Kidney tubule cell (primary cell): ENCODE measurements at places on chromosomes 16 and 17.
A peak's percentile ranks its signal among the peaks of the same experiment; 100 is the strongest.

- DNase-seq: no peak
These were observed 324.0 kb downstream of the KCNJ2 start for GRCh38 chr17:70493277-70493874.

- DNase-seq: no peak
These were observed 31.3 kb upstream of the KPNB1 start for GRCh38 chr17:47618410-47618809.

GRCh38 chr16:4091240-4092012 is 24.8 kb downstream of the ADCY9 start:
- DNase-seq: no peak

GRCh38 chr16:70348991-70349390 is 2.3 kb downstream of the DDX19A start:
- no peak for DNase-seq

DNA sequence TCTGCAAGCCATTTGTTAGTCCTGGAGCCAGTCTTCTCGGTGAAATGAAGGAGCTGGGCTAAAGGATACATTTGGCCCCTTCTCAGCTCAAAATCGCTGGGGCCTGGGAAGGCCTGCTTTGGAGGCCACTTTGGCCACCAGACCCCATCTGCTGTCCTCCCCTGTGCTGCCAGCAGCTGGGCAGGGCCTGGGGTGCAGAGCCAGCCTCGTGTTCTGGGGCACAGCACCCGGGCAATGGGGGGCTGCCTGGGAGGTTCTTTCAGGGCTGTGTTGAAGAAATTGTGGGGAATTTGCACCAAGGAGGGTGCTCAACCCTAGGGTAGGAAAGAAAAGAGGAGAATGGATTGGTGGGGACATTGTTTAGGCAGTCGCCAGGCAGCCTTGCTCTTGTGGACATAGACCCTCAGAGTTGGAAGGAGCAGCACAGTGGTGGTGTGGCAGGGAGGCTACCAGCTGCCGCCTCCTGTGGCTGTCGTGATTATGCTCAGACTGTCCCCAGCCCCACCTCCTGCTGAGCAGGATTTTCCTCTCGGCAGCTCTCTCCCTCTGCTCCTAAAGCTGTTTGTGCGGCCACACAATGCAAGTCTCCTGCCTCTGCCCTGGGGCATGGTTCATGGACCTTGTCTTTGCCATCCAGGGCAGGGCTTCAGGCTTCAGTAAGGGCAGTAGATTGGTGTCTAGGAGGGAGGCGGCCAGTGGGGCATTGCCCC is 174.8 kb downstream of the NTN1 start:
- no peak for DNase-seq

DNA sequence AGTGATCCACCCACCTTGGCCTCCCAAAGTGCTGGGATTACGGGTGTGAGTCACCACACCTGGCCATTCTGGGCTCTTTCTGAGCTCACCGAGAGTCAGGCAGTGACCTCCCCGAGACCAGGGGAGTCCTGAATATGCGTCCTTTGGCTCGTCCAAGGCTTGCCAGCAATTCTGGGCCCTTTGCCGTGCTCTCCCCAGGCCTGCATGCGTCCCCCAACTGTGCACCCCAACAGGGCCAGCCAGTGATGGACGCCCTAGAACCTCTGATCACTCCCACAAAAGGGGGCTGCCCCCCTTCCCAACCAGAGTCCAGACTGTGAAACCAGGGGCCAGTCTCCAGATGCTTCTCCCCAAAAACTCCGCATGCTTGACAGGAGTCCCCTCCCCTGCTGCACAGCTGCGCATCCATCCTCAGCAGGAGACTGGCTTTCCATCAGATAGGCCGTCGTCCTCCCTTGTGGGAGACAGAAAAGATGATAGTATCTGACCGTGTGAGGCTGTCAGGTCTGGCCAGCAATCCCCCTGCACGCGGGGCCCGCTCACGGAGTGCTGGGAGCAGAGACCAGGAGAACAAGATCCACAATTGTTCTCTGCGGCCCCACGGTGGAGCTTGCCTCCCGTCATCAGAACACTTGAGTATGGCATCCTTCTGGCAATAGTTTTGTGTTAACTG is 15.5 kb downstream of the HS3ST6 start:
- no peak for DNase-seq

- no peak for DNase-seq
These were observed 53.0 kb downstream of the IRX3 start for GRCh38 chr16:54233615-54234014.

DNA sequence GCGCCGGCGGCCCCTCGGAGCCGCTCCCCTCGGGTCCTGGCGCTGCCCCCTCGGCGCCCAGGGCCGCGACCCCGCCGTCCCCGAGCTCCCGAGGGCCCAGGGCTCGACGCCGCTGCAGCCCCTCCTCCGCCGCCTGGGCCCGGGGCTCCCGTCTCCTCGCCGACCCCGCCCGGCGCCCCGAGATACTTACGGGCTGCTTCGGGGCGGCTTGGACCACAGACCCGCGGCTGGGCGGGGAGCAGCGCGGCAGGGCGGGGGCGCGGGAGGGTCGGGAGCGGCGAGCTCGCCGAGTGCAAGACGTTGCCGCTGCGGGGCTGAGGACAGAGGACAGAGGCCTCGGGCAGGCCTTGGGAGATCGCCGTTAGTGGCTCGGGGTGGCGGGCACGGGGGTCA is 290 bp downstream of the TOB1 start:
- DNase-seq: no peak

DNA sequence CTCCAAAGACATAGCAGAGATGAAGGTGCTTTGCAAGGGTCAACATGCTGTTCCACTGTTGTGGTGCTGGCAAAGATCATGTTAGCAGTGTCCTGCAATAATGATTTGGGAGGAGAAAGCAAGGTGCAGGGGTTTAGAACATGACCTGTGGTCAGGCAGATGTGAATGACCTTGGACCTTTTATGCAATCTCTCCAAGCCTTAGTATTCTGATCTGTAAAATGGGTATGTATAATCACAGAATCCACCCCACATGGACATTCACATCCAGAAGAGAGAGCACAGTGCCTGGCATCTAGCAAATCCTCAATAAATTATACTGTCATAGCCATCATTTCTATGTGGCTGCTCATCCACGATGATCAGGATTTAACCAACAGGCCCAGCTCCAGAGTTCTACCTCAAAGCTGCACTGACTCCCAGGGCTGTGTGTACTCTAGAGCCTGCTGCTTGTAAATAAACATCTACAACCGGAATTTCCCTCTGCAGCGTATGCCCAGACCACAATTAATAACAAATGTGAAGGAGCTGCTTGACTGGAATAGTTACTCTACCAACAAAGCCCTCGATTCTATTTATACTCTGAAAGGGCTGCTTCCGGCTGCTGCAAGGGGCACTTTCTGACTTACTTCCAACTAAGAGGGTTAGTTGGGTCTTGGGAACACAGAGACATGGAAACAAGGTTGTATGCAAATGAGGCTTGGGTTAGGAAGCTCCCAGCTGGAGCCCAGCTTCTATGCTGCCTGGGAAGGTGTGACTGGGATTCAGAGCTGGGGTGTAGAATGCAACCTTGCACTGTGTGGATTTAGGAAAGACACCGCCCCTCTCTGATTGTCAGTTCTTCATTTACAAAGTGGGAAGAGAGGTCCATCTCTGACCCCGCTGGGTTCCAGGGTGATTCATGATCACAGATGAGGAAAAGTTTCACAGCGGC is 265.2 kb downstream of the XYLT1 start:
- DNase-seq: no peak

DNA sequence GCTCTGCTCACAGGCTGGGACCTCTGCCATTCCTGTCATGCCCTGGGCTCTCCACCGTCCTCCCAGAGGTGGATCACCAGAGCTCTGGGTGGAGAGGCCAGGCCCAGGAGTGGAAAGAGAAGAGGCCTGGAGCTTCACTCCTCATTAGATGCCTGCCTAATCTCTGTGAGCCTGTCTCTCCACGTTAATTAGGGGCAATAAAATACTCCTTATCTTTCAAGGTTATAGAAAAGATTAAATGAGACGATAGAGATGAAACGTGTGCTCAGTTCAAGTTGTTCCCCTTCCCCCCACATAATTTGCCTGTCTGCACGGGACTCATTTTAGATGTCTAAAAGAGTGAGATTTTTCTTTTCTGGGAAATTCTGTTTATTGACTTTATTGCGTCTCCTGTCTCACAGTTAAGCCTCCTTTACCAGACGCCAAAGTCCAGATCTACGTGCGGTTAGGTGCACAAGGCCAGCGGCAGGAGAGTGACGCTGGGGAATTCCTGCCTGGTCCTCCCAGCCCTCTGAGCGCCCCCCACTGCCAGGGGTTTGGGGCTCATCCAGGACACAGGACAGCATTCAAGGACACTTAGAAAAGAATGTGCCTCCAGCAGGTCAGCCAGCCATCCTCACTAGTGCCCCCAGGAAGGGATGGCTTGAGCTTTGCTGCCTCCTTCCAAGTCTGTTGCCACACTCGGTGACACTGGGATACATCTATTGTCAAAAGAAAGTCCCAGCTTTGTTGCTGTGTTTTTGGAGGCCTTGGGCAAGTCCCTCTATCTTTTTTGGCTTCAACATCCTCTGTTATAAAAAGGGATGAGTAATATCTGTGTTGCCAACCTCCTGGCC is 42.3 kb downstream of the TBX4 start:
- DNase-seq: no peak

DNA sequence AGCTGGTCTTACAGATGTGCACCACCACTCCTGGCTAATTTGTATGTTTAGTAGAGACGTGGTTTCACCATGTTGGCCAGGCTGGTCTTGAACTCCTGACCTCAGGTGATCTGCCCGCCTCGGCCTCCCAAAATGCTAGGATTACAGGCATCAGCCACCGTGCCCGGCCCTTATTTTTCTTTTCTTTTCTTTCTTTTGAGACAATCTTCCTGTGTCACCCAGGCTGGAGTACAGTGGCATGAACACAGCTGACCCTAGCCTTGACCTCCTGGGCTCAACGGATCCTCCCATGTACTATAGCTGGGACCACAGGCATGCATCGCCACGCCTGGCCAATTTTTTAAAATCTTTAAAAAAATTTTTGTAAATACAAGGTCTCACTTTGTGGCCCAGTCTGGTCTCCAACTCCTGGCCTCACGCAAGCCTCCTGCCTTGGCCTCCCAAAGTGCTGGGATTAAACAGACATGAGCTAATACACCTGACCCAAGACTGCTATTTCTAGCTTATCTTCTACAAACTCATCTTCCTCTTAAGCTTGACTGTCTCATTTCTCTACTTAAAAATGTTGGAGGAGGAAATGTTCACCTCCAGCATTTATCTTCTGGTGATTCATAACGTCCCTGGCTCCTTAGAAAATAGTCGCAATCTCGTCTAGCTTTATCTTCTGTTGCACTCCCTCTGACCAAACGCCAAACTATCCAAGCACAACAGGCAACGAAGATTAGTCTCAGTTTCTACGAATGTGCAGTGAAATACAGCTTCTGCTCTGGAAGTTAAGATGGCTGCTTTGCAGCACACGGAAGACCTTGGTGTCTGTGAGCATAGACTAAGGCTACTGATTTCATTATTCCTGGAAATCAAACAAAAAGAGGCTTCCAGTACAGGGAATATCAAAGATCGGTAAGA is 8.2 kb upstream of the TMEM94 start:
- peak; percentile 19 for DNase-seq

DNA sequence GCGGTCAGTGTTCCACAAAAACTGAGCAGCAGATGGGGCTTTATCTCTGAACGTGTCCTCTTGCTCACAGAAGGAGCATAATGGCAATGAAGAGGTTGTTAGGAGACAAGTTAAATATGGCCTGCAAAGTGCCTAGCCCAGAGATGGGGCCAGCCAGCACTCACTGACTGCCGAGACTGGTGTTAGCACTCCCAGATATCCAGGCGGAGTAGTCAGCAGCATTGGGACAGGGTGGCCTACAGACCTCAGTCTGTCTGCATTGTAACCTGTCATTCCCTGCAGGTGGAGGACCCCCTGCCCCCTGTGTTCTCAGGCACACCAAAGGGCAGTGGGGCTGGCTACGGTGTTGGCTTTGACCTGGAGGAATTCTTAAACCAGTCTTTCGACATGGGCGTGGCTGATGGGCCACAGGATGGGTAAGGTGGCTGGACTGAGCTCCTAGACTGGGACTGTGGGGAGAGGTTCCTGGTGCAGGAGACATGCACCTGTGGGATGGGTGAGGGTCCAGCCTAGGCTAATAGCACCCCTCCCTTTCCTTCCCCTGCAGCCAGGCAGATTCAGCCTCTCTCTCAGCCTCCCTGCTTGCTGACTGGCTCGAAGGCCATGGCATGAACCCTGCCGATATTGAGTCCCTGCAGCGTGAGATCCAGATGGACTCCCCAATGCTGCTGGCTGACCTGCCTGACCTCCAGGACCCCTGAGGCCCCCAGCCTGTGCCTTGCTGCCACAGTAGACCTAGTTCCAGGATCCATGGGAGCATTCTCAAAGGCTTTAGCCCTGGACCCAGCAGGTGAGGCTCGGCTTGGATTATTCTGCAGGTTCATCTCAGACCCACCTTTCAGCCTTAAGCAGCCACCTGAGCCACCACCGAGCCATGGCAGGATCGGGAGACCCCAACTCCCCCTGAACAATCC is 4.2 kb downstream of the MFAP4 start:
- DNase-seq: no peak

- DNase-seq: peak; percentile 66
These were observed 5.8 kb upstream of the SOCS3 start for GRCh38 chr17:78365561-78366108.

DNA sequence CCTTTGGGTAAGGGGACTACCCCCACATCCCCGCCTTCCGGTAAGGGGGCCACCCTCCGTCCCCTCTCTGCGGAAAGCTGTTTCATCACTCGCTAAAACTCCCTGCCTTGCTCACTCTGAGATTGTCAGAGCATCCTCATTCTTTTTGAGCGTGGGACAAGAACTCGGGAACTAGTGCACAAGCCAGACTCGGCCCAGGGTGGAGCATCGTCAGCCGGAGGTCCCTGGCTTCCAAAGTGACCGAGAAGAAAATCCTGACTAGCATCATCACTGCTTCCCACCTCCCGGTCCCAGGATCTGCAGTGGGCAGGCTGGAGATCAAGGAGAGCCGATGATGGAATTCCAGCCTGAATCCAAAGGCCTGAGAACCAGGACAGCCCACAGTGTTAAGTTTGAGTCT is 380.3 kb downstream of the SEC14L1 start:
- DNase-seq: no peak

DNA sequence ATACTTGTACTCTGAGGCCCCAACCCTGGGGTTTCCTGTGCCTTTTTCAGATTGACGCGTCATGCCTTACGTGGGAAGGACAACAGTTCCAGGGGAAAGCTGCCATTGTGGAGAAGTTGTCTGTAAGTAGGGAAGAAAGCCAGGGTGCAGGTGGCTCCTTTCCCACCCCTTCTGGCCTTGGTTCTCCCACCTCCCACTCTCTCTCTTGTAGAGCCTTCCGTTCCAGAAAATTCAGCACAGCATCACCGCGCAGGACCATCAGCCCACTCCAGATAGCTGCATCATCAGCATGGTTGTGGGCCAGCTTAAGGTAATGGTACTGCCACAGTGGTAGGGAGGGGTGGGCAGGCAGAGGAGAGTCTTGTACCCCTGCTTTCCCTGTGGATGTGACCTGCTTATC is 4.6 kb upstream of the EDC4 start:
- no peak for DNase-seq

DNA sequence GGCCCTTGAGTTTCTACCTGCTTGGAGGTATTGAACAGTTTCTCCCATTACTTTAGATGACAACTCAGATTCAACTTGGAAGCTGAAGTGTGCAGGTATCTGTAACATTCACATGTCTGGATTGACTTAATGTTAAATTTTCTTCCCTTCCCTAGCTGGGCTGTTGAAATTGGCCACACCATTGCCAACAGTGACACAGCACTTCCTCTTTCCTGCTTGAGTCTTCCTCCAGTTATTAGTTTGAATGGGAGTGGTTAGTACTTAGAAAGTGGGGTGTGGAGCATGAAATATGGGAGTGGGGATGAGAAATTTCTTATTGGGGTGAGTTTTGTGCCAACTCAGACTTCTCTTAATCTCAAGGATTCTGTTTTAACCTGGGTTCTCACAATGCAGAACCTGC is 454.9 kb downstream of the KCNJ2 start:
- no peak for DNase-seq
